ENCODE measurements at places on chromosomes 5 and 9. TPM values are rescaled to one million over a fixed set of nuclear protein-coding genes. Genes with fewer than 3 reads are reported as not detected.

FOXI1 gene
- total RNA-seq, result not detected

OR1J2 gene
- not detected for total RNA-seq

SMIM33 gene
- total RNA-seq, result not detected

SMARCA2 gene
- total RNA-seq, result 38.5 TPM

CER1 gene
- not detected for total RNA-seq

KIF20A gene
- 13.8 TPM for total RNA-seq

GABRA6 gene
- total RNA-seq, result not detected

ZNF169 gene
- 0.62 TPM for total RNA-seq

SEMA4D gene
- 1.6 TPM for total RNA-seq

TAL2 gene
- not detected for total RNA-seq

DAB2IP gene
- total RNA-seq, result 28.8 TPM

PARP8 gene
- total RNA-seq, result 7.6 TPM

TOMM5 gene
- total RNA-seq, result 194 TPM

FGF1 gene
- total RNA-seq, result not detected

ADAMTSL2 gene
- not detected for total RNA-seq

MRPL41 gene
- total RNA-seq, result 107 TPM

ANKRD31 gene
- not detected for total RNA-seq

NNT gene
- total RNA-seq, result 21.3 TPM

GRXCR2 gene
- not detected for total RNA-seq

DEPDC1B gene
- 31.8 TPM for total RNA-seq

ZNF483 gene
- total RNA-seq, result 2.2 TPM

ABO gene
- total RNA-seq, result not detected

NKD2 gene
- total RNA-seq, result not detected

DIRAS2 gene
- not detected for total RNA-seq

MBLAC2 gene
- 5.5 TPM for total RNA-seq

MPDZ gene
- 16.8 TPM for total RNA-seq

NPDC1 gene
- 9.0 TPM for total RNA-seq

ABCA2 gene
- 0.95 TPM for total RNA-seq
